ENCODE measurements at places on chromosomes 11 and 22.

- no peak for DNase-seq
These were observed 4.4 kb downstream of the TSG101 start for GRCh38 chr11:18522388-18522787.

DNA sequence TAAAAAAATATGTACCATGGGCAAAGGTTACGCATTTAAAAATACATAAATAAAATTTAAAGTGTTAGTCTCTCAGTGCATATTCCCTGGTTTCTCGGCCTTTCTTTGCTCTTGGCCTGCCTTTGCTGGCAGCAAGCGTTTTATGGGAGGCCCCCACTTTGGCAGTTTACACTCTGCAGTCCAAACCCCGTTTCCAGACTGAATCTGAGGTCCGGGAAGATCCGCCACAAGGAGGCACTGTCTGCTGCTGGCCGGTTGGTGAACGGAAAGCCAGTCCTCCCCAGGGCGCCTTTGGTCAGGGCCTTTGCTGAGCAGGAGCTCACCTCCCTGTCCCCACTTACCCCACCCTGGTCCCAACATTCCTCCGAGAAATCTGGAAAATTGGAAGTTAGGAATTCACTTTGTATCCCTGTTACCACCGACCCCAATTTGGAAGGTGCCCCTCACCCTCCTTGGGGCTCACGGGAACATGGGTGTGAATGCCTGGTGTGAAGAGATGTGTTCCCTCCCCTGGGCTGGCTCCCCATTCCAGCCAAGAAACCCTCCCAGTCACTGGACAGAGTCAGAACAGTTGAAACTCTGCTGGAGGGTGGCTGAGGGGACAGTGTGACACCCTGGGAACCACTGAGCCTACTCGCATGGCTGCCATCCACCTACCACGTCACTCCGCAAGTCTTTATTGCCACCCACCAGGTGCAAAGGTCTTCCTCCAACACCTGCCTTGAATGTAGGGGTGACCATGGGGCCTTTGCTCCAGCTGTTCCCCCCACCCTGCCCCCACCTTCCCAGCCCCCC, 9.4 kb upstream of the SF1 start:
- DNase-seq, result no peak

- DNase-seq, result no peak
These were observed 47.3 kb downstream of the RELT start for GRCh38 chr11:73423506-73423905.

DNA sequence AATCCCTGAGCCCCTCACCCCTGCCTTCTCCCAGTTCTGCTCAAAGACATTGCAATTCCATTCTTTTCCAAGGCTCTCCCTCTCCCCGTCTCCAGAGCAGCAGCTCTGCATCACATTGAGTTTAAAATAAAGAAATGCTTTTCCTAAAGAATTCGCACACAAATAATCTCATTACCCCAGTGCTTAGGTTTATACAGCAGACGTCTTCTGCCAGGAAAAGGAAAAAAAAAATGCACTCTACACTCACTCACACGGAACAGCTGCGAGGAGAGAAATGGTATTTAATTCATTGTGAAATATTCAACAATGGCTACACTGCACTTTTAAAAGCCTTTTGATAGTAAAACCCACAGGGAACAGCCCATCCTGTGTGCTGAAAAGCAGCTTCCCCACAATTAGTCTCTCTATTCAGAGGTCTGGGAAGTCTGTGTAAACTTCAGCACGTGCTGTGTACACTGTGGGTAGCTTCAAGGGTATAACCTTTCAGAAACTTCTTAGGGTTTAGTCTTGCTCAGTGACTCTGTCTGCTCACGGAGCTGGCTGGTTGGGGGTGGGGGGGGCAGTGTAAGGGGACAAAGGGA, 42.8 kb downstream of the ETS1 start:
- no peak for DNase-seq

DNA sequence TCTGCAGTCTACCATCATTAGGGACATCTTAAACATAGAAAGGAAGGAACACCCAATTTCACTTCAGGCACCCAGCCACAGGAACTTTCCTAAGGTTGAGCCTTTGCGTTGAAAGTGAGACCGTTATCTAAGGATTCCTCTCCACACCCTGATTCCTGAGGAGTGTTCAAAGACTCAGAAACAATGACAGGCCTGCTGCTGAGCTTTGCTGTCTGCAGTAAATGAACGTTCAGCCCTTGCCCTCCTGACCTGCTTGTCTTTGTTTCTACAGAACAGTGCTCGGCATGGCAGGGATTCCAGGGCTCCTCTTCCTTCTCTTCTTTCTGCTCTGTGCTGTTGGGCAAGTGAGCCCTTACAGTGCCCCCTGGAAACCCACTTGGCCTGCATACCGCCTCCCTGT, 7.0 kb downstream of the PRSS23 start:
- no peak for DNase-seq

GRCh38 chr22:19349778-19350475, 58.4 kb upstream of the CLTCL1 start:
- DNase-seq, result no peak

Measured in forelimb muscle (tissue), 1 donor.